ENCODE measurements at places on chromosomes 1 and 21.

DNA sequence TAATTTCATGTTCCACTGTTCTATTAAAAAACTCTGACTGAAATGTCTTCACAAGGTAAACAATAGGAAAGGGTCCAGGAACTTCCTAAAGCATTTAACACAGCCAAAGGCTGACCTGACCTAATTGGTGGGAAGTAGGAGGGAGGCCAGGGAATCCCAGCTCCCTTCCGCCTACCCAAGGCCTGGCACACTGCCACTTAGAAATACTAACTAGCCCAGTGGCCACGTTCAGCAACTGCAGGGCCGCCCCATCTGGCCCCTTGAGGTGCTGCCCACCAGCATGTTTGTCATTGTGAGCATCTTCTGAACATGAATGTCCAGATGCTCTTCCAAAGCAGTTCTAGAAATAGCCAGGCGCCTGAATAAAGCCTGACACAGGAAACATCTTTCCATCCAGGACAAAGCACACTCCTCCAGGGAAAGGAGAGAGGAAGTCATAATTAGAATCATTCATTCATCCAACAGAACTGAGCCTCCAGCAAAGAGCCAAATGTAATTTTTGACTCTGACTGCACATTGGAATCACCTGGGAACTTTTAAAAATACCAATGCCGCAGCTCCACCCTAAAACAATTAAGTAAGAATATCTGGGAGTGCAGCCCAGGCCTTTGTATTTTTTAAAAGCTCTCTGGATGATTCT lies 44.6 kb upstream of the BCL9 start:
- DNase-seq, result no peak

DNA sequence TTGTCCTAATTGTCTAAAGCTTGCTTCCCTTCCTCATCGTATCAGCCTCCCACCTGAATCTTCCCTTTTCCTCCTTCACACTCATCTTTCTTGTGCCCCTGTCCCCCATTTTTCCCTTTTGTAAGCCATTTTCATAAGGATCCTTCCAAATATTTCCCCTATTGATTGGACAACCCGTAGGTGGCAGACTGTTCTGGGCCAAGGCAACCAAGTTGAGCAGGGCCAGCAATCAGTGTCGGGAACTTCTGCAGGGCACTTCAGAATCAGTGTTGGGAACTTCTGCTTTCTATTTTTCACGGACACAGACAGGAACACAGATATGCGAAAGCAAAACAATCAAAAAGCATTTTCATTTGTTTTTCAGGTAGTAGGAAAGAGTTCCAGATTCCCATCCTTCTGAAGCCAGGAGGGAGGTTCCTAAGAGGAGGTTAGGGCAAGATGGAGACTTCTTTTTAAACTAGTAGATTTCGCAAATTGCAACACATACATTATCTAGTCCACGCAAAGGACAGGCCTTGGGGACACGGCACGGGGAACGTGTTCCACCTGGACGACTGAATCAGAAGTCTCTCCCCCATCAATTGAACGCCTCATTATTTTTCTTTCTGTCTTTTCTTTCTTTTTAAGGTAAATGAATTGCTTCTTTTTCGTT lies 691 bp upstream of the MPZL1 start:
- no peak for DNase-seq

- DNase-seq, result no peak
Measured at GRCh38 chr1:150066838-150067183, 765 bp upstream of the VPS45 start.

GRCh38 chr1:204145033-204145504 lies 6.8 kb downstream of the ETNK2 start:
- DNase-seq, result no peak

DNA sequence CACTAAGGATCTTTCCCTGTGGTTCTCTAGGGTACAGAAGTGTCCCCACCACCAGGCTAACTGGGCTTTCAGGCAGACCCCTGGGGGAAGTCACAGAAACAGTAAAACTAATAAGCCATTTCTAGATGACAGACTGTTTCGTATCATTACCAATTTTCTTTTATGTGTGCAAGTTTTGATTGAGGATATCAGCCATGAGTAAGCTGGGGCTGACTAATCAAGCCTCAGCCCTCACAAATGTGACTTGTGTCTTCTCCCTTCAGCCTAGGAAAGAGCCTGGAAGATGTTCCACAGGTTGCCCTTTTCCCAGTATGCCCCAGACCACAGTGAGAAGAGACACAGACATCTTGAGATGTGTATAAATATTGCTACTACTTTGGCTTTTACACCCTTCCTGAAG lies 10.5 kb downstream of the PTGFRN start:
- no peak for DNase-seq

GRCh38 chr1:183583466-183583865 lies 6.8 kb downstream of the NCF2 start:
- no peak for DNase-seq

- no peak for DNase-seq
Measured at GRCh38 chr1:50080904-50081586, 27.7 kb upstream of the ELAVL4 start.

- no peak for DNase-seq
Measured at GRCh38 chr1:205547936-205548827, 43.7 kb downstream of the CDK18 start.
